Cortex of kidney (tissue), 1 donor: ENCODE measurements at places on chromosomes 6 and 20.

DNA sequence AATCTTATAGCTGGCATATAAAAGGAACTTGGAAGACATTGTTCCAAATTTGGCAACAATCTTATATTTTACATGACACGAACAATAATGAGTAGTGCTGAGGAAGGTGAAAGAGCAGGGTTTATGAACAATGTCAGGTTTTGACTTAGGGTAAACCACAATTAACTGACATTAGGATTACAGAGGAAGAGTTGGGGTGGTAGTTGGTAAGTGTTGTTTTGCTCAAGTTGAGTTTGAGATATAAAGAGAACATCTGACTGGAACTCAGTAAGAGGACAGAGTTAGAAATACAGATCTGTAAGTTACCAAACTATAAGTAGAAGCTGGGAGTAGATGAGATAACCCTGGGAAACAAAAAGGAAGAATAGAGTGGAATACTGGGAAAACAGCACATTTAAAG, 15.1 kb downstream of the RTN4IP1 start:
- DNase-seq = no peak

DNA sequence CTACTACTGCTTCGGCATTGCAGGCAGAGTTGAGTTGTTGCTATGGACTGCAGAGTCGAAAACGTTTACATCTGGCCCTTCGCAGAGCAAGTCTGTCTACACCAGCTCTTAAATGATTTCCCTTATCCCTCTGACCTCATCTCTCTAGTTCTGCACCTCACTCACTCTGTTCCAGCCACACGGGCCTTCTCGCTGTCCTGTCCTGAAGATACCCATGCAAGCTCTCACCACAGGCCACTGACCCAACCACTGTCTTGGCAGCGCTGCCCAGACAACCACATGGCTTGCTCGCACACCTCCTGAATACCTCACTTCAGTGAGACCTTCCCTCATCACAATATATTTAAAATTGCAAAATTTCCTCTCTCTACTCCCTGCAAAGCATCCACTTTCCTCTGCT, 31.4 kb downstream of the B4GALT5 start:
- DNase-seq = no peak

- DNase-seq = no peak
These were observed 763 bp downstream of the ZKSCAN8 start for GRCh38 chr6:28142446-28142845.

GRCh38 chr20:34970846-34971560, 15.3 kb downstream of the MYH7B start:
- no peak for DNase-seq

- no peak for DNase-seq
These were observed 129.3 kb upstream of the PDE7B start for GRCh38 chr6:135722190-135722589.

DNA sequence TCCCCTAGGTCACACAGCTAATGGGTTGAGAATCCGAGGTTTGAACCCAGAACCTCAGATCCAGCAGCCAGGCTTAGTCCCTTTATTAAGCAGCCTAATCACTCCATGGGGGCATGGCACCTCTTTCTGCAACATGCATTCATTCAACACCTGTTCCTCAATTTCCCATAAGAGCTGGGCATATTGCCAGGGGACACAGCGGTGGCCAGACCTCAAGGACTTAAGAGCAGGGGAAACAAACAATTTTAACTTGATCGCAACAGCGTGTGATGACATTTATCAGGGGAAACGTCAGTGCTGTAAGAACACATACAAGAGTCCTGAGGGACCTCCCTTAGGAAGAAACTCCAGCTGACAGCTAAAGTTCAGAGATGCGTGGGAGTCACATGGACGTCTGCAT, 267.4 kb upstream of the CDH4 start:
- no peak for DNase-seq

DNA sequence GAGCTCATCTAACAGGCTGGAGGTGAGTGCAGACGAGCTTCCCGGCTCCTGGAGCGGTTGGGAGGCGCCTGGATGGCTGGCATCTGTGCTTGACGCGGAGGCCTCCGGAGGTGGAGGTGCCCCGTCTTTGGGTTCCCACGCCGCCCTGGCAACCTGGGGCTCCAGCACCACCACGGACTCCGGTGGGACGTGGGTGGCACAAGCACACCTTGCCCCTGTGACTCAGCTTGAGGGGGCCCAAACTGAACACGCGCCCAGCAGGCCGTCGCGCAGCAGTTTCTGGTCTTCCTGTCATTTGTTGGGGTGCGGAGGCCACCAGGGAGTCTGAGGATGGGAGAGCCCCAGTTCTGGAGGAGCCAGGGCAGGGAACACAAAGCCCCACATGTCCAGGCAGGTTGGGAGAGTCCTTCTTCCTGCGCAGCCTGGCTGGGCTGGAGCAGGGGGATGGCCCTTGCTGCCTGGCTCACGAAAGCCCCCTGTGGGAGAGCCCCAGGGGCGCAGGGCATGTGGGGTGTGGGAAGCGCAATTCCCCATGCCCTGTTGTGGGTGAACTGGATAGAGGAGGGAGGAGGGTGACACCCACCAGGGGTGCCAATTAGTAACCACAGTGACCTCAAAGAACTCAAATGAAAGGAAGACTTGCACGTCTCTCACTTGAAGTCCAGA, 1378.6 kb upstream of the DEFB115 start:
- DNase-seq = no peak

DNA sequence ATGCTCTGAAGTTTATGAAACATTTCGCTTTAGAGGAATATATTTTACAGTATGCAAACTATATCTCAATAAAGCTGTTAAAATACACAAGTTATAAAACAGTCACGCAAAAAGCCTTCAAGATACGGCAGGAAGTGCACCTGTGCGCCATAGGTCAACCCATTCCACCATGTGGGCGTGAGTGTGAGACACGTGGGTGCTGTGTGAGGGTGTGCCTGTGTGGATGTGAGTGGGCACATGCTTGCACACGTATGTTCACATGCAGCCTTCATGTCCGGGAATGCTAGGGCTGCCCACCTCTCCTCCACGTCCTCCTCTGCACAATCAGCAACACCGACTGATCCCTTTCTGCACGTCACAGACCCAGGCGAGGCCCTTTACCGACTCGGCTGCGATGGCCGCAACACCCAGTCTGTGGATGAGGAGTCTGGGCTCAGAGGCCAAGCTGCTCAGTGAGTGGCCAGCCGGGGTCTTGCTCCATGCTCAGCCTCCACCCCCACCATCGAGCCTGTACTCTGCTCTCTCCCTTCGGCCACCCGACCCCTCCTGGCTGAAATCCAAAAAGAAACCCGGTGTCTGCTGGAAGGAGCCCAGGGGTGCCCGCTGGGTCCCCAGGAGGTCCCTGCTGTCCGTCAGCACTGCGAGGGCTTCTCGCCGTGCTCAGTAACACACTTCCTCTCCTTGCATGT, 3.0 kb upstream of the FRMD1 start:
- DNase-seq = no peak

DNA sequence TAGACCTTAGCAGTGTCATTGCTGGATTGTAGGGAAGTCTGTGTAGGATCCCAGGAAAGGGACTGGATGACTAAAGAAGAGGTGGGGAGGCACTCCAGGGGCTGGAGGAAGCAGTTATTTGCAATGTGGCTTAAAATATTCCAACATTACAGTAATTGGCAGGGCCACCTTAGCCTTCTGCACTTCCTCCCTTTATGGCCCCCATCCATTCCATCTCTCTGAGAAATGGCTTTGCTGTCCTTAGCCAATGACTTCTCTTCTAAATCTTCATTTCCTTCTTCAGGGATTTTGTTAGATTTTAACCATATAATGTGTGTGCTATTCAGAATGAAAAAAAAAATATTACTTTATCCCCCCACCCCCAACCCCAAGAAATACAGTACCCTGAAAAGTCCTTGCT, 6.4 kb downstream of the ADGRF5 start:
- no peak for DNase-seq

DNA sequence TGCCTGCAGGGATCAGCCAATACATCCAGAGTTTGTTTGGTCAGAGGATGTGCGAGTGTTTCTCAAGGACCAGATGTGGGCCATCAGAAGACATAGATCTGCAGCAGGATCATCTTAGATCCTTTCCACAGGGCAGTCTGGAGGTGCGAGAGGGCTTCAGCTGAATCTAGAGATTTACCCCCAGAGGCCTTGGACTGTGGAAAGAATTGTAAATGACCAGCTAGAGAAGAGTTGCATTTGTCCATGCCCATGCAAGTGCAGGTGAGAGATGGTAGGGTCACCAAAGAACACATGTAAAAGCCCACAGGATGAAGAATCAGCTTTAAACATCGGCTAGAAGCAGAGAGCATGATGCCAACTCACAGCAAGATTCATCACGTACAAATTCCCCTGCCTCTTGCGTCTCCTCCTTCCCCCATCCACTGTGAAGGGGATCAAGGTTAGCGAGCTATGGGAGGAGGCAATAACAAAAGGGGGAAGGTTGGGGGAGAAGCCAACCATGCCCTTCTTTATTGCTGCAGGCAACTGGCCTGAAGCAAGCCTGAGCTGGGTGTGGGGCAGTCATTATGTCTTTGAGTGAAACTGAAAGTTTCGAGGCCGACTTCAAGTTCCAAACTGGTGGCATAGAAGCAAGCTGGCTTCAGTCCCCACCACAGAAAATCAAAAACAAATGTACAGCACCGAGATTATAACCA, 83.5 kb downstream of the SCML4 start:
- DNase-seq = no peak

- DNase-seq = no peak
These were observed 42.6 kb upstream of the SUPT3H start for GRCh38 chr6:45420083-45420908.

DNA sequence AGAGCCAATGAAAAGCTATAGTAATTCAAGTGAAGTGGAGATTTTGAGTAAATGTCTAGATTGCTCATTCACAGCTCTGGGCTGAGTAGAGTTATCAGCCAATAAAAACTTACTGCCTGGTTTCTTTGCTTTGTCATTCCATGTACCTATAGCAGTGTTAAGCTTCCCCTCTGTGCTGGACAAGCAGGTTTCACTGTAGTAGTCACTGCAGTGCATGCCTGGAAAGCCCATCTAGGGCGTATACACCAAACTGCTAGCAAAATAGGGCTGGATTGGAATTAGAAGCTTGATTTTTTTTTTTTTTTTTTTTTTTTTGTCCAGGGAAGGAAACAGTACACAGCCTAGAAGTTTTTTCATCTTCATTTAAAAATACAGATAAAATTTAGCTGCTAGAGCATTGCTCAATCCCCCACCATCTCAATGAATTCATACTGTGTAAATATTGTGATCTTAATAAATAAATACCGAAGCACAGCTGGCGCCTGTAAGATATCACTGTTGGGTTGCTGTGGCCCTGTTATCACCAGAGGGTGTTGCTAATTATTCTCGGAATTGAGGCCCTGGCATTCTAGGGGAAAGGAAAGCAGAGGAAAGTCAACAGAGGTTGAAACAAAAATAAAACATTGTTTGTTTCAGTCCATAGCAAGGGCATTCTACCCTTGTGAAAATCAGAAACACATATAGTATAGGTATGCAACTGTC, 968.5 kb upstream of the GJE1 start:
- DNase-seq = no peak

- DNase-seq = no peak
These were observed 41.7 kb upstream of the ZBP1 start for GRCh38 chr20:57661746-57662455.

- no peak for DNase-seq
These were observed 636.8 kb downstream of the PRKN start for GRCh38 chr6:162090734-162091133.

DNA sequence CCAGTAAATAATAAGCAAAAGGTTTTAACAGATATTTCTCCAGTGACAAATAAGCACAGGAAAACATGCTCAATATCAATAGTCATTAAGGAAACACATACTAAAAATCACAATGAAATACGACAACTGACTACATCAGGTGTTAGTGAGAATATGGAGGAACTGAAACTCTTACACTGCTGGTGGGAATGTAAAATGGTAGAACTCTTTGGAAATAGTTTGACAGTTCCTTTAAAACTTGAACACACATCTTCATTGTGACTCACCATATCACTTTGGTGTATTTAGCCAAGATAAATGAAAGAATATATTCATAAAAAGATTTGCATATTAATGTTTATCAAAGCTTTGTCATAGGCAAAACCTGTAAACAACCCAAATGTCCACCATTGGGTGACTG, 11.3 kb upstream of the MAP3K5 start:
- no peak for DNase-seq

GRCh38 chr6:150745896-150746295, 119.6 kb upstream of the MTHFD1L start:
- DNase-seq = no peak

GRCh38 chr6:4434655-4435054, 299.3 kb upstream of the ECI2 start:
- no peak for DNase-seq

- DNase-seq = no peak
These were observed 725 bp downstream of the TM9SF4 start for GRCh38 chr20:32110173-32110704.
